NCI-H748 treated with DMSO at 0.1 percent for 48 hours (cell line): ENCODE measurements at places on chromosomes 4 and X.

GRCh38 chr4:155707251-155707650, 40.6 kb downstream of the GUCY1A1 start:
- no peak for DNase-seq

GRCh38 chr4:13190093-13190721, 293.9 kb downstream of the RAB28 start:
- DNase-seq = no peak

DNA sequence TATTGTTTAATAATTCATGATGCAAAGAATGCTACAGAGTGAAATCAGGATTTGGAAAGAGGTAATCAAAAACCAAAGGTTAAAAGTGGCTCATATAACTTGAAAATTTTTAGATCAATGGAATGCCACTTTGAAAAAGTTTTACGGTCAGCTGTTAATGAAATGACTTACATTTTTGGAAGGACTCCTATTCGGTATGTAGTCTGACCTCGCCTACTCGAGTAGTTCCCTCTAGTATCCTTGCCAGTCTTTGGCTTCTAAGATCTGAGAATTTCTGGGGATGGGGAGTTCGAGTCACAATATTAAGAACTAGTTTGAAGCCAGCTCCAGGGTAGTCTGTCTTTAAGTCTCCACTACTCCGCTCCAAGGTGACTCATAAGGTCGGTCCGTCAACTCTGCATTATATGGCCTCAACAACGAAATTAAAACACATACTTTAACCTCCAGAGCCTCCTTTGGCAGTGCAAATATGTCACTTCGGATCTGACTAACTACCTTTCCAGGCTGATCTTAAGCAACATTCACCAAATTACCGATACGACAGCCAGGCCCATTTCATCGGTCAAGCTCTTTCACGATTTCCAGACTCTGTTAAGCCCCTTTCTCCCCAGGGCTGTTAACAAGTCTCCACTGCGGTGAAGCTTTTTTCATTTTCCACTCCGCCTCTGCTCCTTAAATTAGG, 733 bp upstream of the NAA15 start:
- DNase-seq = peak; percentile 36

GRCh38 chrX:1686642-1687041, 71.8 kb downstream of the ASMT start:
- no peak for DNase-seq

GRCh38 chrX:47815901-47816845, 20.5 kb upstream of the ZNF81 start:
- DNase-seq = no peak

DNA sequence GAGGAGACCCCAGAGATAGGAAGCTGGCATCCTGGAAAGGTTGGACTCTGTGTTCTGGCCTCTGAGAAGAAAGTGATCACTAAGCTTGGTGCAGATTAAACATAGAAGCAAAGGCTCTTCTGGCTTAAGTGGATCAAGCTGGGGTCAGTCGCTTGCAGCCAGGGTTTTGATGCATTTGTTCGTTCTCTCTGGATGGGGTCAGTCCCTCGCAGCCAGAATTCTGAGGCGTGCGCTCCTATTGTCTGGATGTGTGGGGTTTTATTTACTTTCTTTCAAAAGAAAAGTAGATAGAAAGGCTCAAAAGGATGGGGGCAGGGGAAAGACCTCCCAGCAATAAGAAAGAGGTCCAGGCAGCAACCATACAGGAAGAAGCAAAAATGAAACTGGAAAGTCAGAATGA, 152.6 kb downstream of the DHRSX start:
- DNase-seq = no peak

- DNase-seq = no peak
Observed at GRCh38 chr4:68712207-68712606, 41.8 kb upstream of the UGT2B15 start.

DNA sequence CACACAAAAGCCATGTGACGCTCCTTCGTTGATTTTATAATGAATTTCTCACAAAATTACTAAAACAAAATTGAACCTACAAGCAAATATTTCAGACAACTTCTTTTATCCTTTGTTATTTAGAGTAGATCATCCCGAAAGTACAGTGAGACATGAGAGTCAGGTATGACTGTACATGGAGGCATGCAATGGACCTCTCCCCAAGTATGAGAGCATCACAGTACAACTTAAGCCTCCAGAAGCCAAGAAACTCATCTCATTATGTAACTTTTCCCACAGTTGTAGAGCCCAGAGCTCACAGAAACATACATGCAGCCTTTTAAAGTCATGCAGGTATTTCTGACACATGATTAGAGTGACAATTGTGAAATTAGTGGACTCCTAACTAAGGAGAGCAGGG, 167.7 kb downstream of the PAPSS1 start:
- no peak for DNase-seq

DNA sequence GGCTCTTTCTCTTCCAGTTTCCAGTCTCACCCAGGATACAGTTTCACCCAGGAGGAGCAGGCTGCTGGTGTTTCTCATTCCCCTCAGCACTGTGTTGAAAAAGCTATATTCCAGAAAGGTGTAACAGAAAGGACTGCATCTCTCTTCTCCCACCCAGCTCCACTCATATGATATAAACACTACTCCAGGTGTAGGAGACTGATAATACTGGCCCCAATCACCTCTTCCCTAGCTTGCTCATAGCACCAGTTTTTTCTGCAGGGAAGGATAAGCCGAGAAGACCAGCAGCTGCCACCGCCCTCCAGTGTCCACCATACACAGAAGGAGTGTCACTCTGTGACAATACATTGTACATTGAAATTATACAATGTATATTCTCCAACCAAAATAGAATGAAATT, 105.5 kb upstream of the STK26 start:
- DNase-seq = no peak

GRCh38 chrX:39275500-39276068, 474.3 kb downstream of the MID1IP1 start:
- DNase-seq = no peak

- no peak for DNase-seq
Observed at GRCh38 chr4:89382439-89382838, 74.8 kb upstream of the GPRIN3 start.

DNA sequence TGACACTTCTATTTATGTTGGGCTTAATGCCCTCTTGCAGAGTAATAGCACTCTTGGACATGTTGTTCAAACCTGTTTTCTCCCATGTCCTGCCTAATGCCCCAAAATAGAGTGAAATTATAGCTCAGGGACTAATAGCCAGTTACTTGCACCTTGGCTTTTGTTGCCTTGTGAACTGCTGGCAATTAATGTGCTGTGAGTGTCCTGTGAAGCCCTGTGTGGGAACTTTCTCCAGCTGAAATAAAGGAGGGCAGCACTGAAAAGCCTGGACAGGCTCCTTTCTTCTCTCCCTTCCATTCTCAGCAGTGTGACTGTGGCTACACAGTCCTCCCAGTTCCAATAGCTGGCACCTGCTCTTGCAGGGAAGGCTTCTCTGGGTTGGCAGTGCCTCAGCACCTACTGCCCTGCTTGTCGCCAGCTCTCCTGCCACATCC, 72.4 kb downstream of the DCLK2 start:
- DNase-seq = no peak
